HT-29 (cell line): ENCODE measurements at places on chromosomes 7 and 10. TPM values are rescaled to one million over a fixed set of nuclear protein-coding genes. Genes with fewer than 3 reads are reported as not detected.

Gene PRSS37
- total RNA-seq: not detected in 2 replicates

Gene CNPY1
- not detected in 2 replicates for total RNA-seq

Gene ZEB1
- 0.37 and 1.2 TPM in 2 replicates for total RNA-seq

DNA sequence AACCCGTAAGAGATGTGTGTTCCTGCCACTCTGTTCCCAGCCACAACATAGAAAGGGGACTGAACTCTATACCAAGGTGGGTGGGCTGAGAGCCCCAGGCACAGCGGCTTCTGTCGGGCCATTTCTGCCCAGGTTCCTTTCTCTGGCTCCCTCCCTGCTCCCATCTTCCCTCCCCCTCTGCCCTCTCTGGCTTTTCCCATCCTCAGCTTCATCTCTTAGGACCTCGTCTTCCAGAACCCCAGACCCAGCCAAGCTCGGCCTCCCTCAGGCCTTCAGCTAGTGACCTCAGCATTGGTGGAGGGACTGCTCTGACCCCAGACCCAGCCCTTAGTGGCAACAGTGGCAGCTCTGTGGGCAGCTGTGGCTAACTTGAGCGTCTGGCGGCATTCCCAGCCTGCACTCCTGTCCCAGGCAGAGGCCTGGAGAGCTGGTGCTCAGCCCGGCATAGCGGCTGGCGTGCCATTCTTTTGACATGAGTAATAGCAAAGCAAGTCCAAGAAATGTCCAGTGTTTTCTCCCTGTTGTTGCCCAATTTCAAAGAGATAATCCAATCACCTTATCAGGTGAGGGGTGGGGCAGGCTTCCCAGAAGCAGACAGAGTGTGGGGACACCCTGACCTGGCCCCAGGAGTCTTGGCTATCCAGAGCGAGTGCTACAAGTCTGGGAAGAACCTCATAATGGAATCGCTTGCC, 15.9 kb downstream of the PTPRE start:
- DNase-seq: peak; percentile 77

- DNase-seq: no peak
Measured at GRCh38 chr7:21580073-21580521, 37.3 kb downstream of the DNAH11 start.

DNA sequence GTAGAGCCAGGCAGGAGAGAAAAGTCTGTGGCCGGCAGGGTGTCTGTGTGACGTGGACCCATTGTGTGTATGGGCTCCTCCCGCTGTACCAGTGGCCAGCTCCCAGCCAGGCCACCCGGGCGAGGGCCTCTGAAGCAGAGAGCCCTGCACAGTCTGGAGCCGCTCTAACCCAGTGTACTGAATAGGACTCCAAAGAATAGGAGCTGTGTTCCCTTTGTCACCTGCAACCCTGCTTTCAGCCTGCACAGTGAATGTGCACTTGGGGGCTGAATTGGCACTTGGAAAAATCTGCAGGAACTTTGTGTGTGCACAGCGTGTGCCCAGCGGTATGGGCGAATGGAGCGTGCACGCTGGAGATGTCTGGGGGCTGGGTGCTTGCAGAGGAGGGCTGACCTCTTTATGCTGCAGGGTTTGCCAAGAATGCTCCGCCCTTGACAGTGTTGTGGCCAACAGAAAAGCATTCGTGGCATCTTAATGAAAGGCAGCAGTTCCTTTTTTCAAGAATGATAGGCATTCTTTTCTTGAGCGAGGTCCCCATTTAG, 216.2 kb downstream of the AUTS2 start:
- DNase-seq: no peak

DNA sequence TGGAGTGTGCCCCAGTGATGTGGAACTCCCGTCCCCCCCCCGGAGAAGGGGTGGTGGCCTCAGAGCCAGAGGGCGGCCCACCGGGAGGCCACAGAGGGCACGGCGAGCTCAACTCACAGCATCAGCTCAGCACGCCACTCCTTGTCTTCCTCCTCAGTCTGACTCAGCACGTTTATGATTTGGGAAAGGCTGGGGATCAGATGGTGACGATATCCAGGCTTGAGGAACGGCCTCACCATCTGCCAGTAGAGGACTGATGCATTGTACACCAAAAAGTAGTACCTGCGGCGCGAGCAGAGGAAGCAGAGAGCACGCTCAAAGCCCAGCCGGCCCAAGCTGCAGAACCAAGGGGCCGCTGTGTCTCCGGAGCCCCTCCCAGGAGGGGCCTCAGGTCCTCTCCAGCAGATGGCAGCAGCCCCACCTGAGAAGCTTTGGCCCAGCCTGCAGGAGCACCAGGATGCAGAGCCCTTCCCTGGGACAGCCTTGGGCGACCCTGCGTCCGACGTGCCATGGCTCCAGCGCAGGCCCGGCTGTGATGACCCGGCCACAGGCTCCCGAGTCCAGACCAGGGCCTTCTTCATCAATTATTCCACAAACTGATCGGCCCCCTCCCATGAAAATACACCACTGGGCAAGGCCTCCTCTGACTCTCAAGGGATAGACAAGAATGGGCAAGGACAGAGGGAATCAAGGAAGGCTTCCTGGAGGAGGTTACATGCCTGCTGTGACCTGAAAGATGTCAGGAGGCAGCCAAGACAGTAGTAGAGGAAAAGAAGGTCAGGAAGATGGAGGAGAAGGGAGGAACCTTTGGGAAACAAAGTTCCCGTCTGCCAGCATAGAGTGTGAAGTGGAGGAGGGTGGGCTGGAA, 3.7 kb downstream of the CFAP46 start:
- DNase-seq: peak; percentile 30

GRCh38 chr7:114939484-114940097, 17.7 kb downstream of the MDFIC start:
- peak; percentile 54 for DNase-seq

DNA sequence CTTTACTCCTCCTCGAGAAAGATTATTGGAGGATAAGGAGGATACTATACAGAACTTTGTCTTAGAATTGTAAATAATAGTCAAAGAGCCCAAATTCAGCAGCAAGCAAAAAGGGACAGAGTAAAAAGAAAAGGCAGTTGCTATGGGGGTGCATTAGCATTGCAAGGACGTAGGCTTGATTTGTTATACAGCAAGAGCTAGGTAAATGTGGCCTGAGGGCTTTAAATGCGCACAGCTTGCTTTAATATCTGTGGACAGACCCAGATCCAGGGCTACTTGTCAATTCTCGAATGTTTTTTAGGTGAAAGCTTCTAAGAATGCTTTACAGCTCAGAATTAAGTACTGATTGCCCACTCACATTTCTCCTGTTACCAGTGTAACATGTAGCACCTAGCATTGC, 58.5 kb downstream of the CELF2 start:
- DNase-seq: no peak

DNA sequence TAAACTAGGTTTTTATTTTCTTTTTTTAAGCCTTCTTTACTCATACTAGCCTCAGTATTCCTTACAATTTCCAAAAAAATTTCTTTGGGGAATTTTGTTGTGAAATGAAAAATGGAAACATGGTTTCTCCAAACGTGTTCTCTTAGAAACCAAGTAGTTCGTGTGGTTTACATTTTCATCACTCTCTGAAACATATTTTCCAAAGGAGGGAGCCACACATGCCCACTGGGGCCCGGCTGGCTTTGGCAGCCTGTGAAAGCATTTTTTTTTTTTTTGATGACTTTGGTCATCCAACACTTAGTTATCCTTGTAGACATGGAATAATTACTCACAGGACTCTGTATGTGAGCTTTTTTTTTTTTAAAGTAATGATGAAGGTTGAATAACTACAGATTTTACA, 169.6 kb downstream of the C7orf25 start:
- no peak for DNase-seq

- no peak for DNase-seq
Measured at GRCh38 chr10:47435081-47435480, 48.8 kb downstream of the ANXA8 start.

DNA sequence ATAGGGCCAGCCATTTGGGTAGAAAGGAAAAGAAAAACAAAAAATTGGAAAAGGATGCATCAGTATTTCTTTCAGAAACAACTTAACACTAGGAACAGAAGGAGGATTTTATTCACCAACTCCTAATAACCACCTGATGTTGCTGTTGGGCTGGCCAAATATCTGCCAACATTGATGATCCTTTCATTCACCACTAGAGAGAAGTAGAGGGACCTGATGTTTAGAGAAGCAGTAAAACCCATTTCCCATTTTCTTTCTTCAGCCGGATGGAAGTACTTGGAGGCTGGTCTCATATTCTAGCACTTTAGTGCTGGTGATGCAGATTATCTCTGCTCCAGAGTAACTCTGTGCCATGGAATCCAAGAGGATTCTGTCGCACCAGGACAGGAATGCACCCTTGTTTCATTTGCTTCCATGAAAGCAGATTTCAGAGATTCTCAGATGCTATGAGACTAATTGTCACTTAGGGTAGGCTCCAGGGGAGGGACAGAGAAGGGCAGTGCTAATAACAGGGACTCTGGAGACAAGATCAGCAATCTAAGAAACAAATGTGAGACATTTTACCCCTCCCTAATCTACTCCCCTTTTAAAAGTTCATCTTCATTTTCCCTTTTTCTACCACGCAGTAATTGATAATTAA, 3.1 kb downstream of the KLLN start:
- DNase-seq: peak; percentile 72
